ENCODE measurements at places on chromosomes 12 and 14.

- DNase-seq, result no peak
These were observed 343.4 kb downstream of the MED13L start for GRCh38 chr12:115934046-115934445.

- no peak for DNase-seq
These were observed 17.7 kb upstream of the TDG start for GRCh38 chr12:103947871-103948555.

DNA sequence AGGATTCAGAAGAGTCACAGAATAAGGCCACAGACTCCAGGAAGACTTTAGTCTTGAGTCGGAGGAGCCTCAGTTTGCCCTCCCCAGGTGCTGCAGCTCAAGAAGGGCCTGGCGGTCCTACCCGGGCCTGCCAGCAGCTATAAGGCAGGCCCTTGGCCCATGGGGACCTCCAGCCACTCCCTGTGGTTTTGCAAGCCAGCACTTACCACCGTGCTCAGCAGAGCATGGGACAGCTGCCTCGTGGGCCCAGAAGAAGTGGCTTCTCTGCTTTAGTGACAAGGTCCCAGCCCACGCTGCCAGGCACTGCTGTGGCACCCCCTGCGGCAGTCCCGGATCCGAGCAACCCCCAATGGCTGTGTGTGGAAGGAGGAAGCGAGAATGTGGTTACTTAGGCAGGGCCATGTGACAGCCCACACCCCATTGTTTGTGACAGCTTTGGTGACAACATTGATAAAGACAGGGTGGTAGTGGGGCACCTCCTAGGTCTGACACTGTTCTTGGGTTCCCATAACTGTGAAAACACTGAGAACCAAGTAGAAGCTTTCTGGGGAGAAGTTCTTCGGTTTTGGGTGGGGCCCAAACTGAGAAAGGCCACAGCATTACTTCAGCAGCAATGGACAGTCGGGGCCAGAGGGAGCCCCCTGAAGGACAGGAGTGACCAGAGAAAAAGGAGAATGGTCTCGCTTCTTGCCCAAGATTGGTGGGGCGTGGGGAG lies at the start of gene SELPLG:
Gene SELPLG (minus strand): TSS at position 361 of the 715 bp plus-strand sequence. CDS start 9,587 bp downstream, outside the sequence.
- DNase-seq, result no peak

GRCh38 chr12:72102150-72102549 lies 163.5 kb downstream of the TPH2 start:
- DNase-seq, result no peak

DNA sequence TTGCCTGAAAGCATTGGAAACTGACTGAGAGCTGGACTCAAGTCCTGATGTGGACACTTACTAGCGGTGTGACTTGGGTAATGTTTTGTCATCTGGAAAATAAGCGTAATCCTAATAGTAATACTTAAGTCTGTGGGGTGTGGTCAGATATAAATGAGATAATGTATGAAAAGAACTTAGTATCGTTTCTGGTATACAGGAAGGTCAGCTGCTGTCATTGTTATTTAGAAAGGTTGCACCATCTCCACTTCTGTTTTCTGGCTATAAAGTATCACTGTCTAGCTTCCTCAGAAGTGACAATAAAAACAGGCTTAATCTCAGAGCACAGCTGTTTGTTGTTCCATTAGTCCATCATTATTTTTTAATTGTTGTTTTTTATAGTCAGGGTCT lies 34.1 kb upstream of the TUBA1C start:
- DNase-seq, result no peak

- DNase-seq, result no peak
These were observed 14.3 kb upstream of the KRT73 start for GRCh38 chr12:52632656-52633055.

All from mesothelial cell of epicardium (in vitro differentiated cells).